CD4-positive, alpha-beta T cell treated with Interleukin-10 for 1 hour (primary cell): ENCODE measurements at places on chromosomes 12 and 14.

DNA sequence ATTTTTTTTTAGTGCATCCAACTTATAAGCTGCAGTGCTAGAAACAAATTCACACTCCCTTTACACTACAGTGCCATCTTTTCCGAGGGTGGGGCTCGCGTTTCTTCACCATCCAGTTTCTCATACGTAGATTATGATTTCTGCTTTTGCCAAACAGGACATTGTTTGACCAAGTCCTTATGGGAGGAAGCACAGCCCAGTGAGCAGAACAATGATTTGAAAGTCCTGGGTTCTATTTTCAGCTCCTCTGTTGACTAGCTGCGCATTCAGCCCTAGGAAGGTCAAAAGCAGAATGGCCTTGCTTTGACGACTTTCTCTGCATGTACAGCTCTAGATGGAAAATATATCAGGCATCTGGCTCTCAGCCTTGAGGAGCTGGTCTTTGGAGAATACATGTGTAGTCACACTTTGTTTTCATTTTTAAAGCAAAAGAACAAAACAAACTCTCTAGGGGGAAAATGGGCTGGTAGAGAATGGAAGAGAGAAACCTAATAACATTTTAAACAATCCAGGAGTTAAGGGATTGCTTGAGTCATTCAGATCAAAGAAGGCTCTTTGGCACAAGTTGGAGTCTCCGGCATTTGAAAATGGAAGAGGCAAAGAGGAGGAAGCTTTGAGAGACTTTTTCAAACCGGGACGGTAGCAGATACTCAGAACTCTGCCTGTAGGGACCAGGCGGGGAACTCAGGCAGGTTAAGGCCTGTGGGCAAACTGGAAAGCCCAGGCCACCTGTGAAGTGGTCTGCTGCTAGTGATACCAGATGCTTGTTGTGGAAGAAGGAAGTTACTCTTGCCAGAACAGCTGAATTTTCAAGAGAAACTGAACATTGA lies 257.3 kb upstream of the PLEKHG7 start:
- DNase-seq = no peak

DNA sequence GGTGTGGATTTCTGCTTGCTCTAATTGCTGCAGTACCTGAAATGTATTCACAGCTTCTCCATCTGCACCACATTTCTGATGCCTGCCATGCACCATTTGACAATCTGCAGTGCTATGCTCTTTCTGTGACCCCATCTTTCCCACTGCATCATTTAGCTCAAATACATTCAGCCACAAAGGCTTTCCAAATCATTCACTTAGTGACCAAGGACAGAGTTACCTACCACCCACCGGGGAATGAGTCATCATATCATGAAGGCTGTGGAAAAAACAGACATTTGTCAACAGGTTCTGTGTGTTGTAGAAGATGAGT lies 465.5 kb upstream of the ATP2B1 start:
- no peak for DNase-seq

GRCh38 chr12:116969615-116970585 lies 59.1 kb downstream of the FBXW8 start:
- DNase-seq = no peak

DNA sequence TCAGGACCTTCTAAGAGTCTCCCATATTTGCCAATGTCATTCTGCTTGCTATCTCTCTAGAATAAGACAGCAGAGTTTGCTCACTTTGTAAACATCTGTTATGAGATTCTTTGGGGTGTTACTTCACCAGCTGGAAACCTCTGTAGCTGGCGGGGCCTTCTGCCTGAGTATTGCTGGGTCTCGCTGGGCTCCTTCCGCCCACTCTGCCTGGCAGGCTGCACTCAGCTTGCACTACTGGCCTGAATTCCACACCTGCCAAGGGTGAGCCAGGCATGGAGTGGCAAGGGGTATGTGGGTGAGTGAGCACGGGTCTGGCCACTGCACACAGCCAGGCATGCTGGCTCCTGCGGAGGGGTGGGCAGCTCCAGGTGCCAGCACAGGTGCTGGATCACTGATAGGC lies 267.3 kb upstream of the PDE3A start:
- no peak for DNase-seq

- no peak for DNase-seq
Measured at GRCh38 chr14:106838991-106839769, 1312.8 kb downstream of the TMEM121 start.

- no peak for DNase-seq
Measured at GRCh38 chr12:106917503-106917902, 38.2 kb upstream of the TMEM263 start.

DNA sequence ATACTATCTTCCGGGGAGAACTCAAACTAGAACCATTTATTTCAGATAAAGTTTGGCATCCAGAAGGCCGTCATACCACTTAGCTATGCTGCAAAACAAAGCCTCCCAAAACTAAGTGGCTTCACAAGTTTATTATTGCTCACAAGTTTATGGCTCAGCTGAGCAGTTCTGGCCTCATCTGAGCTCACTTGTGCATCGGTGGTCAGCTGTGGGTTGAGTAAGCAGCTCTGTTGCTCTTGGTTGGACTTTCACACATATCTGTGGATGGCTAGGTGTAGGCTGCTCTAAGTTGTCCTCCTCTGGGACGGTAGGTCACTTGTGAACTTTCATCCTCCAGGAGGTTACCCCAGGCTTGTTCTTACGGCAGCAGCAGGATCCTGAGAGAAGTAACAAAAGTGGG lies 162.7 kb downstream of the BTG1 start:
- no peak for DNase-seq
